ENCODE measurements at places on chromosomes 7 and 10.

GRCh38 chr10:13629116-13629515 is 42.4 kb downstream of the PRPF18 start:
- no peak for DNase-seq

DNA sequence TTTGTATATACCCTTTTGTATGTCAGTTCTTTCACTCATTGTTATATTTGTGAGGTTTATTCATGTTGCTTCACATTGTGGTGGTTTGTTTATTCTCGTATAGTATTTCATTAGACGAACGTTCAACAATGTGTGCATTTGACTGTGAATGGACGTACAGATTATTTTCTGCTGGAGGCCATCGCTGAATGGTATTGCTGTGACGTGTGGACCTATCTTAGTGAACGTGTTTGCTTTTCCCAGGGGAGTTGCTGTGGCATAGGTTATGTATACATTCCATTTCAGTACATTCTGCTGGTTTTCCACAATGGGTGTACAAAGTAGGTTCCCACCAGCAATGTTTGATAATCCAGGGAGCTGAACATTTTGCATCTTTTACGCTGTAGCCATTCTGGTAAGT is 31.1 kb upstream of the PLEKHS1 start:
- DNase-seq: no peak

DNA sequence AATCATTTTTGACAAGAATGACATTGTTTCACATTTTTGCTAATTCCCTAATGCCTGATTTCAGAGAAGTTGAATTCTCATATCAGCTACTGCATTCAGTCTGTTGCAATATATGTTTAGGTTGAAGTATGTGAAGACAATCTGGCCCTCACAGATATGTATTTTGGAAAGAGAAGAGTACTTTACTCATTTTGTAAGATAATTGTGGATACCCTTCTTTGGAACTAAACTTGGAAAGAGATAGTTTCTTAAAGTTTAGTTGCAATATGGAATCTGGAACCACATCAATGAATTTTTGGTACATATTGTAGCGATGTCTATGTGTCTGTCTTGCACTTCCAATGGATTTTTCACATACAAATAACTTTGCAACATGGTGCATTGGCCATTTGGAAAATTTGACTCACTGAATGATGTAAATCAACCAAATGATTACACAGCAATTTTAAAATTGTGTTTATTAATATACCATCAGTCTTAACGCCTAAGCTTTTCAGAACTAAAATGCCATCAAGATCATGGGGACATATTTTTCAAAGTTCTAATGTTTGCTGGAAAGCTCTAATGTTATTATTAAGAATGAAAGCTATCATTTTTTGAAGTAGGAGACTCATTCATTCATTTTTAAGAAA is 39.3 kb upstream of the TMEM26 start:
- DNase-seq: no peak

DNA sequence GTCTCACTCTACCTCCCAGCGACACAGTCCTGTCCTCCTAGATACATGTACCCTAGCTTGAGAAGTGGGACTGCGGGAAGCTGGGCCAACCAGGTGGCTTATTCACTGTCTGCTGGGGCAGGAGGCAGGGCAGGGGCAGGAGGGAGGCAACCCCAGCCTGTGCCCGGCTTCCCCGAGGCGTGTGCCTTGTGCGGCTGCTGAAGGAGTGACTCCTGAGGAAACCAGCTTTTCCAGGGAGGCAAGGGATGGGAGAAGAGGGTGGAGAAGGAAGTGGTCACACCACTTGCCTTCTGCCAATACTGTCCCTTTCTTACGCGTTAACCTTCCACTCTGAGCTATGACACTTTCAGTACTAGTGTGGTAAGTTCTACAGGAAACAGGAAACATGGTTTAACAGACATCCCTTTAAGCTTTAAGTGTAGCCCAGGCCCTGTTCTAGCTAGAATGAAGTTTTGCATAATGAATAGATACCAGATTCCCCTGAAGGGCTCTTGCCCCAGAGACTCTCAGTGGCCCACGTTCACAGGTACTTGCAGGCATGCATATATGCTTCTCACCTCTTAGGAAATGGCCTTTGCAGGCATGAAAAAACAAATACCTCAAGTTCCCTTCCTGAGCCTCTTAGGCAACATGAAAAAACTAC is 40.6 kb downstream of the SYPL1 start:
- DNase-seq: peak; percentile 51

GRCh38 chr10:67433276-67433675 is 262.7 kb downstream of the CTNNA3 start:
- DNase-seq: no peak

DNA sequence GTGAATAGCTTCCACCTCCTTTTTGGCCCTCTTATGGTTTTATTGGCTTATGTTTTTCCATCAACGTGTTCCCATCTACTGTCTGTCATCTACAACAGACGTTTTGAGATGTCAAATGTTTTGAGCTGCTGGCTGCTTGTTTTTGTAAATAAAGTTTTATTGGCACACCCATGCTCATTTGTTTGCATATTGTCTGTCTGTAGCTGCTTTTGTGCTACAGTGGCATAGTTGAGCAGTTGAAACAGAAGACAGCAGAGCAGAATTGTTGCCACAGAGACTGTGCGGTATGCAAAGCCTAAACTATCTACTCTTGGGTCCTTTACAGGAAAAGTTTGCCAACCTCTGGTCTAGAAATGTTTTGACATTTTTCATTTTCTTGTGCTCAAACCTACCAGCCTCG is 88.7 kb downstream of the VPS50 start:
- no peak for DNase-seq

DNA sequence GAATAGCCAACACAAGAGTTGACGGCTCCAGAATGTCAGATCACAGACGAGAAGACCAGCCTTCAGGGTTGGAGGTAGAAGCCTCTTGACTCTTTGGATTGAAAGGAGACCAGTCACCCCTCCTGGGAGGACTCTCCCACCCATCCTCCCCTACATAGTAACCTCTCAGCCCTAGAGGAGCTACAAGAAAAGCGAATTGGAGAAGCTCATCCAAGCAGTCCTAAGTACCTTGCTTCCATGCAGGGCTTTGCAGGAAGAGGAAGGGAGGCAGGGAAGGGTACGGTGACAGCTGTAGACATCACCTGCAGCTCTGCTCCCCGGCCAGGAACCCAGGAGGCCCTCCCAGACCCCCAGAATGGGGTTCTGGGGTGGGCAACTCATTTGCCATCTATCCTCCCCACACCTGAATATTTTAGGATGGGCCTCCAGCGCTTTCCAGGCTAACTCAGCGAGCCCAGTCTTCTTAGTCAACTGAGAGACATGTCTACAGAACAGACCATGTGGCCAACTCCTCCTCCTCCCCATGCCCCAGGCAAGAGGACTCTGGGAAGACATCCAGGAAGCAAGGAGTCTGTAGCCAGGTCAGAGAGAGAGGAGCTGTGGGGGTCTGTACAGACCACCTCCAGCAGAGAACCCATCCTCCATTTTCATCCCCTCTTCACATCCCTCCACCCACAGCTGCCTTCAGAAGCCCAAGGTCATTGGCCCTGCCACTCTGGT is 55.6 kb upstream of the LBX1 start:
- no peak for DNase-seq

DNA sequence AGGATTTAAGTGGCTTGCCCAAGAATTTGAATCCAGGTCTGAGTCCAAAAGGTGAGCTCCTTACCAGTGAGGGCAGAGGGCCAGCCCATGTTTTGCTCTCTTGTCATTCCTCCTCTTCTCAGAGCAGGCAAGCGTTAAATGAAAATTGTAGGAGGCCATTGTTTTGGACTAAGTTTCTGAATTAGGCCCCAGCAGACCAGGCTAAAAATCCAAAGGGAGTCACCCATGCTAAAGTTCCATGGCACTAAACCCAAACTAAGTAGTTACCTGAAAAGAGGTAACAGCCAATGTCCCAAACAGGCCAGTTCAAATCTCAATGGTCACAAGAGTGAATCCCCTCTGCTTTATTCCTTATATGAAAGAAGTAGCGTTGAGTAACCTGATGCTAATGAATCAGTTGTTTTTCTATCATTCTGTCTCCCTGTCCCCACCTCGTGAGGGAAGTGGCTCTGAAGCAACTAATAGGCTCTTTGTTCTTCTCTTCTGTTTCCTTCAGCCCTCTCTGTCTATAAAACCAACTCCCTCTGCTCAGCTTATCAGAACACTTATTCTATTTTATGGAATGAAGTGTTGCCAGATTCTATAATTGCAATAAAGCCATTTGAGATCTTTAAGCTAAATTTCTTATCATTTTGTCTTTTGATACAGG is 17.5 kb upstream of the CDH23 start:
- DNase-seq: no peak

GRCh38 chr10:115093776-115094408 is 727 bp downstream of the ATRNL1 start:
- peak; percentile 10 for DNase-seq

DNA sequence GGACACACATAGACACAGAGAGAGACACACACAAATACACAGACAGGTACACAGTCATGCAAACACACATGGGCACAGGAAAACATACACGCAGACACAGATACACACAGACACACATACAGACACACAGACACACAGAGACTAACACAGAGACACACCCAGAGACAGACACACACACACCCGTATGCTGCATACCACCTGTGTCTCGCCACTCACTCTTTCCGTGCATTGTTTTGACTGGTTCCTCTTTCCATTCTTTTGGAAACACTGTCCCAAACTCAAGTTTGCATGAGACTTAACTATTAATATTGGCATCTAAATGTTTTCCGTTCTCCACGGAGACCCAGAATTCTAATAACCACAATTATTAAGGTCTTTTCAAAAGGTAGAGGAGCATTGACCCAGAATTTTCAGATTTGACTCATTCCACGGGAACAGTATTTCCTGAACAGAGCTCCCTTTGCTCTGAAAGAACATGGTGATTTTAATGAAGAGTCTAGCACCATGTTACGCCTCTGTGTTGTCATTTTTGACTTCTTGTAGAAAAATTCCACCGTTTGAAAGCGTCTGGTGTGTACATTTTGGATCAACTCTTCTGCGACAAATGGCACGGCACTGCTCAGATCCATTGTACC is 141.2 kb upstream of the RNF32 start:
- no peak for DNase-seq

DNA sequence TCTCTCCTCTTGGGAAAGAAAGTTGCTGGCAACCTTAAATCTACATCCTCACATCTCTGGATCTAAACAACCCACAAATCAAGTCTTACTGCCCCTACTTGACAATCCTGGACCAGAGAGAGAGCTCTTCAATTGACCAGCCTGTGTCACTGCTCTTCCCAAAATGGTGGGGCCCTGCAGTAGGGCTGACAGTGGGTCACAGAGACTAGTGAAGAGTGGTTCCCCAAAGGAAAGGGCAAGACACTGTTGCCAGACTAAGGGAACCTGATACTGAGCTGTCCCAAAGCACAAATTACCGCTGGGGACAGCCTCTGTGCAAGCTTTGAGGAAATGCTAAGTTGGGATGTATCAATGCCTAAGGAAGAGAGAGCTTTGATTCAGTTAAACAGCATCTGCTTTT is 4.5 kb upstream of the GPRIN2 start:
- no peak for DNase-seq

- DNase-seq: peak; percentile 83
Measured at GRCh38 chr7:38463277-38464225, 167.6 kb downstream of the AMPH start.

GRCh38 chr10:130708465-130709070 is 572.4 kb downstream of the GLRX3 start:
- DNase-seq: no peak

DNA sequence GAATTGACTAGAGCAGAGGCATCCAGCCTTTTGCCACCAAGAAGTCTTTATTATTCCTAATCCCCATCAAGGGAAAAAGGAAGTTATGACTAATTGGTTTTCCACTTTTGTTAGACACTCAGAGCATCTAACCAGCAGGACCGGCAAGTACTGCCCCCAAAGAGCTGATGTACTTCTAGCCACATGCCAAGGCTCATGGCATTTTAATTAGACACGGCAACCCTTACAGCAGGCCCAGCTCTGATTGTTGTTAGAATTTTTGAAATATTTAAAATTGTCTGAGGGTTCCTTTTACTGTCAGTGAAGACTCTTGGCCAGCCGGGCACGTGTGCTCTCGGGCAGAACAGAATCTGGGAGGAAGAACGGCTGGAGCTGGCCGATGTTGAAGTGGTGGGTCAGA is 114.8 kb downstream of the SPAG6 start:
- DNase-seq: no peak

- DNase-seq: no peak
Measured at GRCh38 chr7:138828302-138828701, 30.3 kb upstream of the ATP6V0A4 start.

DNA sequence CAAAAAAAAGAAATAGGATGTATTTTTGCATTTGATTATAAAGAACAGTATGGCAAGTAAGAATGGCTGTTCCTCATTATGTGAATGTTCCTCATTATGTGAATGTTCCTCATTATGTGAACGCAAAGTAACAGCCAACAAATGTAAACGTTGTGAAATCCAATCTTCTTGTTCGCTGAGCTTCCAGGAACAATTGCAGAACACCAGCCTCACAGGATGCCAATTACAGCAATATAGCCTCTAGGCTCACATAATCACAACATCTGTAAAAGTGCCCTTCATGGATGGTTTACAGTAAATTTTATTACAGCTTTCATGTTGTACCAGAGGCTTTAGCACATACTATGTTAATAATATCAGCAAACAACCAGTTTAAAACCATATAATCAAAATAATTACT is 71.6 kb downstream of the THSD7A start:
- DNase-seq: no peak

DNA sequence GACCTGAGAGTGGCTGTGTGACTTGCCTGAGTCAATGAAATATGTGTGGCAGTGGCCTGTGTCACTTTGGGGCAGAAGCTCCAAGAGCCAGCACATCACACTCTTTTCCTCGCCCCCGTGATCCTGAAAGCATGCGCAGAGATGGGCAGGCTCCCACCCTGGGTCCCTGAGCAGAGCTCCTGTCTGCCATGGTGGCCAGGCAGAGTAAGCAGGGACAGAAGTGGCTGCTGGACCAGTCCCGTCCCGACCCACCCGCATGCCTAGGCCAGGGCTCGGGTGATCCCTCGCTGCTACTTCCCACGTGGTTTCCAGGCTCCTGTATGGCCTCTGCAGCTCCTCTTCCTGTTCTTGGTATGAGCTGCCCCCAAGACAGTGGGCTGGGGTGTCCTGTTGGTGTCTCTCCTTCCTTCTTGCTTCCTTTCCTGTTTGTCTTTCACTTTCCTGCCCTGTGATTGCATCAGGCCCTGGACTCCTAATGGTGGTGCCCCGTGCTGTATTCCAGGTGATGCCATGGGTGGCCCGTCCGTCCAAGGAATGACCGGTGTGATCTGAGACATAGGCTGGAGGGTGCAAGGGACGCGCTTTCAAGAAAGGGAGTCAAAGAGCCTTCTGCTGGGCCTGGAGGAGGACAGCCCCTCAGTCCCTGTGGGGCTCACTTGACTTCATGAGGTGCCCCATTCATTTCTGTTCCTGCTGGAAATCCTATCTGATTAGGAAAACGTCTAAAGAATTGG is 71.4 kb upstream of the SHH start:
- no peak for DNase-seq

DNA sequence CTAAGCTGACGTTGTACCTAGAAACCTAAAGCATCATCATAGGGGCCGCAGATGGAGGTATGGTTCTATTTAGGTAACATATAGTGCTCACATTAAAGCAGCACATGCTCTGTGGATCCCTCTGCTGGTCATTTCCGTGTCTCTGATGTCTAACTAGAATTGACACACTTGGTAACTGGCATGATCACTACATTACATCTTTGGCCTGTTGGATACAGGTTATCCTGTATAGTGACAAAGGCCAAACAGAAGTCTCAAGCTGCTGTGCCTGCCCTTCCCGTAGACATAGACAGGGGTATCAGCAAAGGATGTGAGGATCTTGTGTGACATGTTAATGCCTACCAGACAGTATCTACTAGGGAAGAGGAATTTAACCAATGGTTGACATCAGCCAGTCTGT is 51.2 kb downstream of the KIF5B start:
- DNase-seq: peak; percentile 21

GRCh38 chr10:3886191-3886590 is 101.2 kb upstream of the KLF6 start:
- DNase-seq: no peak

Measured in activated naive CD8-positive, alpha-beta T cell treated with anti-CD3 and anti-CD28 coated beads, Interleukin-2, amount 50 U/mL, for 24 hours (primary cell).